Testis (tissue), 5 donors: ENCODE measurements at places on chromosomes 11 and 22.

DNA sequence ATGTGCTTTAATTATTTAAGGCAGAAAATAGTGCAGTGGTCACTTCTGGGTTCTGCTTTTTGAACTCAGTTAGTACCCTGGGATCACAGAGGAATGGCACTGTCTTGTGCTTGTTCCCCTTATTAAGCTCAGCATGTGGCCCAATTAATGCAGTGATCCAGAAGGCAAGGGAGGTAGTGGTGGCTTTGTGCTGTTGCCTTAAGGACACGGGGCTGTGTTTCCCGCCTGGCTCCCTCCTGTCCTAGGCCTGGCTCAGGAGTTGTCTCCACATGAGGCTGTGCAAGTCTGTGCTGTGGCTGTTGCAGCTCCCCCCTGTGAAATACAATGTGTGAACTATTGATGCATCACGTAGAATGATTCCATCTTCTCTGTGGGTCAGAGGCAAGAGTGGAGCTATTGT is 49.2 kb upstream of the CABP7 start:
- H3K4me3 ChIP-seq = no peak overlapping the region
- H3K27me3 ChIP-seq = no peaks in the 10 kb centered on the region
- H3K4me1 ChIP-seq = no peaks in the 10 kb centered on the region
- DNase-seq = no peak
- H3K27ac ChIP-seq = no peak overlapping the region

- no peak for DNase-seq
- no peaks in the 10 kb centered on the region for H3K4me1 ChIP-seq
- no peak overlapping the region for H3K27ac ChIP-seq
- no peaks in the 10 kb centered on the region for H3K36me3 ChIP-seq
These were observed 187.6 kb upstream of the ANO3 start for GRCh38 chr11:26144291-26144690.

DNA sequence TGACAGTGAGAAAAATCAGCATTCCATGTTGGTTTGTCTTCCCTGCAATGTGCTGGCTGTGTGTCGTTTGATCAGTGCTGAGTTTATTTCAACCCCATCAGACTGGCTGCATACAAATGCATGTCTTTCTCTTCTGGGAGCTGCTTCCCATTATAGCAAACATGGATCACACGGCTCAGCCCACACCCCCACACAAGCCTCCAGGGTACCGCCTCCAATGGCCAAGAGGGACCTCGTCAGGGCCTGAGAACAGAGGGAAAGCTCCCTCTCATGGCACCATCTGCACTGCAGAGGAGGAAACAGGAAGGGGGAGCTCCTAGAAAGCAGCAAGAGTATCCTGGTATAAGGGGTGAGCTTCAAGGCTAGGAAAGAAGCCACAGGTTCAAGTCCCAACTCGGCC is 214.2 kb downstream of the LARGE1 start:
- H3K4me1 ChIP-seq = no peaks in the 10 kb centered on the region
- no peaks in the 10 kb centered on the region for H3K27me3 ChIP-seq

GRCh38 chr11:534396-535209 is 773 bp downstream of the HRAS start:
- no peaks in the 10 kb centered on the region for H3K36me3 ChIP-seq
- DNase-seq = peak; percentile 46
- peak overlapping the region; percentile 44 for H3K27ac ChIP-seq
- peak overlapping the region; percentile 60 for H3K4me3 ChIP-seq

DNA sequence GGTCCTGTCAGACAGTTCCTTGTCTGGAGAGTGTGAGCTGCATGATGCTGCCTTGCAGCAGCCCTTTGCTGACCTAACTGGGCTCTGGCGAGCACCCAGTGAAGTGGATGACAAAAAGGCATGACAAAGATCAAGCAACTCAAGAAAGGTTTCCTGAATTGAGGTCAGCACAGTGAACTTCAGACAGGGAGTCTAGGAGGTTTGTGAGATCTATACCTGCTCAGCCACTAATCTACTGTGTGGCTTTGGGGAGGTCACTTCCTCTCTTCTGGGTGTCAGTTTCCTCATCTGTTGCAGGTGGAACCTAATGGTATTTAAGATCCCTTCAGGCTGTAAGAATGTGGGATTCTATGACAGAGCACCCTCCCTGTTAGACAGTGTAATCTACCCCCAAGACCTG is 213.9 kb upstream of the NARS2 start:
- no peaks in the 10 kb centered on the region for H3K27me3 ChIP-seq
- H3K27ac ChIP-seq = no peak overlapping the region
- no peaks in the 10 kb centered on the region for H3K36me3 ChIP-seq

- H3K27ac ChIP-seq = no peak overlapping the region
- H3K27me3 ChIP-seq = no peaks in the 10 kb centered on the region
- no peak for DNase-seq
- H3K4me3 ChIP-seq = no peak overlapping the region
- H3K36me3 ChIP-seq = no peaks in the 10 kb centered on the region
These were observed 17.7 kb downstream of the CYTH4 start for GRCh38 chr22:37299969-37300509.

GRCh38 chr22:39428597-39429071 is 28.2 kb upstream of the MGAT3 start:
- H3K27me3 ChIP-seq = no peaks in the 10 kb centered on the region
- no peak overlapping the region for H3K27ac ChIP-seq
- H3K4me3 ChIP-seq = no peak overlapping the region
- no peak for DNase-seq
- peaks cover 7% of the 10 kb centered on the region for H3K36me3 ChIP-seq

- no peak overlapping the region for H3K4me3 ChIP-seq
These were observed 42.8 kb downstream of the WNT7B start for GRCh38 chr22:45934168-45934564.

GRCh38 chr11:92536883-92537282 is 312.3 kb downstream of the FAT3 start:
- DNase-seq = no peak
- H3K4me3 ChIP-seq = no peak overlapping the region
- H3K27ac ChIP-seq = no peak overlapping the region
- no peaks in the 10 kb centered on the region for H3K4me1 ChIP-seq
- no peaks in the 10 kb centered on the region for H3K36me3 ChIP-seq

DNA sequence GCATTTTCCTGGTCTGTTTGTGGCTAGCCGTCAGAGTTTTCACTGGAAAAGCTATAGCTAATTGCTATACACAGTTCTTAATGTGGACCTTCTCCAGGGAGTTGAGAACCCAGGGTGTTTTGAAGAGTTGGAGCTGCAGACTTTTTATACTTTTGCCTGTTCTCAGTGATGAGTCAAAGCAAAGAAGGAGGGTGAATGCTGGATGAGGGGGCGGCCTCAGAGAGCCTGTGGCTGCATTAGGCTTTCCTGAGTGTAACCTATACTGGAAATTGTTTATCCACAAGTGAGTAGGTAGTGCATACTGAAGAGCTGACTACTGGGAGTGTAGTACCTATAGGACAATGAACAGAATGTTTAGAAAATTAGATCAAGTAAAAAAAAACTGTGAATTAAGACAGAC is 79.7 kb upstream of the HORMAD2 start:
- H3K4me1 ChIP-seq = peaks cover 6% of the 10 kb centered on the region
- no peak overlapping the region for H3K27ac ChIP-seq
- DNase-seq = no peak
- no peaks in the 10 kb centered on the region for H3K27me3 ChIP-seq

DNA sequence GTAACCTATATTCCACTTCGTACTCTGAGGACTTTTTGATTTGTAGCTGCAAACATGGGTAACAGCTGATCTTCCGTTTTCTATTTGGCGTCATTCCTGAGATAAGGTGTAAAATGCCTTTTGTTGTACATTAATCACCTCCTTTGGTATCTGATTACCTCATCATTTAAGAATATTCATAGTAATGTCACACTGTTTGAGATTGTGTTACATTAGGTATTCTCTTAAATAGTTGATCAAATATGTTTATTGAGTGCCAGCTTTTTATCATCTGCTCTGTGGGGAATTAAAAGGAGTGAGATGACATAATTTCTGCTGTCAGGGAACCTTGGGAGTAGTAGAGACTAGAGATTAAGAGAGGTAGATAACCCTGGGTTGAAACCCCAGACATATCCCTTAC is 5.9 kb downstream of the NCAM1 start:
- no peaks in the 10 kb centered on the region for H3K27me3 ChIP-seq
- no peak for DNase-seq
- H3K4me3 ChIP-seq = no peak overlapping the region
- no peak overlapping the region for H3K27ac ChIP-seq
- H3K36me3 ChIP-seq = no peaks in the 10 kb centered on the region

- no peaks in the 10 kb centered on the region for H3K27me3 ChIP-seq
- no peak for DNase-seq
These were observed 37.4 kb downstream of the CSRP3 start for GRCh38 chr11:19164230-19164855.

DNA sequence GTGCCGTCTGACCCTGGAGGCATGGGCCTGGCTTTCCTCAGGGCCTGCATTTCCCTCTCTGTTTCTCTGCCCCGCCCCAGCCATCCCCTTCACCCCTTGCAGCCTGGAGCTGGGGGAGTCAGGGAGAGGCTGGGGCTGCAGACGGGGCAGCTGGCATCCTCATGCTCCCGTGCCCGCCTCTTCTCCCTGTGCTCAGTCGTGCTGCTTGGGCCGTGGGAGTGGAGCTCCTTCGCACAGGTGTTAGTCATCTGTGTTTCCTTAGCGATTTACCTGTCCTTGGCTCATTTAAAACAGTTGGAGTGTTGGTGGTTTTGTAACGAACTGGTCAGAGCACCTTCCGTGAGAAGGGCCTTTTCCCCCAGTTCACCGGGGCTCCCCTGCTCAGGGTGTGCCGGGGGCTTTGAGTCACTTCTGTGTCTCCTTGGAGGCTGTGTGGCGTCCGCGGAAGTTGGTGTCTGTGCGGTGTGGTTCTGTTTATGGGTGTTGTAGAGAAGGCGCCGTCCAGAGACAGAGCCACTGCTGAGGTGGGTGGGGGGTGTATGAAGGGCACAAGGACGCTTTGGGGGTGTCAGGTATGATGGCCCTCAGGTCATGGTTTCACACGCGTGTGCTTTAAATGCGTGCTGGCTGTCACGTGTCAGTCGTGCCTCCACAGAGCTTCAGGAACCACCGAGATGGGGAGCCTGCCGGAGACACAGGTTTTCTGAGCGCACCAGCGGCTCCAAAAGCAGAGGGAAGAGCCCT is 19.5 kb downstream of the BRSK2 start:
- no peak overlapping the region for H3K27ac ChIP-seq
- no peak for DNase-seq
- H3K4me3 ChIP-seq = no peak overlapping the region
- H3K36me3 ChIP-seq = no peaks in the 10 kb centered on the region

DNA sequence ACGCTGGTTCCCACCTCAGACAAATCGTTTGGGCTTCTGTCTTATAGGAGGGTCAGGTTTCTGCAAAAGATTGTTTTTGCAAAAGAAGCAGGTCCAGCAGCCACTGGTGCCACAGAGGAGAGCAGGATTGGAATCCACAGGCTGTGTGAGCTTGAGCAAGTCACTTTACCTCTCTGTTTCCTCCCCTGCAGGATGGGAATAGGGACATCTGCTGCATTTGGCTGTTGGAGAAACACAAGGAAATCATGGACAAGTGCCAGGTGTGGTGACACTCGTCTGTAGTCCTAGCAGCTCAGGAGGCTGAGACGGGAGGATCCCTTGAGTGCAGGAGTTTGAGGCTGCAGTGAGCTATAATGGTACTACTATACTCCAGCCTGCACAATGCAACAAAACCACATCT is 422.6 kb downstream of the MN1 start:
- no peak overlapping the region for H3K4me3 ChIP-seq
- H3K27ac ChIP-seq = no peak overlapping the region
- H3K4me1 ChIP-seq = peaks cover 4% of the 10 kb centered on the region

DNA sequence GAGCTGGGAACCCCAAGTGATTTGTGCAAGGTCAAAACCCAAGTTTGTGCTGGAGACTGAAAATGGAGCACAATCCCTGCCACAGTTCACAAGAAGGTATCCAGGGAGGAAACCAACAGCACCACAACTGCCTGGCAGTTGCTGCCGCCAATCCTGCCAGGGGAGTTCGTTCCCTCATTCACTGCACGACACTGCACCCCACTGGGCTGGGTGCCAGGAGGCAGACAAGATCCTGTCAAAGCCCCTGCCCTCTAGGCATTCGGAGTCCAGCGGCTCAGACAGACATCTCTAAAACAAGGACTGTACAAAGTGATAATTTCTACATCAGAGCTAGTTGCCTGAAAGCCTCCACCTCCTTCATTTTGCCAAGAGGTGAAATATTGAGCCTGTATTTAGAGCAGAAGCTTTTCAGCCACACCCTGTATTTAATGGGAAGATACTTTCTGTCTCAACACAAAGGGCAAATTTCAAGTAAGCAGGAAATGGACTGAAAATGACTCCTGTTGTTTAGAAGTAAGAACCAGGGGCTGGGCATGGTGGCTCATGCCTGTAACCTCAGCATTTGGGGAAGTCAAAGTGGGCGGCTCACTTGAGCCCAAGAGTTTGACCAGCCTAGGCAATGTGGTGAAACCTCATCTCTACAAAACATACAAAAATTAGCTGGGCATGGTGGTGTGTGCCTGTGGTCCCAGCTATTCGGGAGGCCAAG is 277.4 kb upstream of the NARS2 start:
- no peaks in the 10 kb centered on the region for H3K36me3 ChIP-seq
- no peak overlapping the region for H3K27ac ChIP-seq
- no peak overlapping the region for H3K4me3 ChIP-seq
- H3K27me3 ChIP-seq = no peaks in the 10 kb centered on the region
- no peaks in the 10 kb centered on the region for H3K4me1 ChIP-seq

GRCh38 chr11:79047321-79047720 is 393.5 kb downstream of the TENM4 start:
- no peaks in the 10 kb centered on the region for H3K36me3 ChIP-seq
- H3K4me3 ChIP-seq = no peak overlapping the region
- H3K4me1 ChIP-seq = no peaks in the 10 kb centered on the region
- no peak for DNase-seq
- no peaks in the 10 kb centered on the region for H3K27me3 ChIP-seq

GRCh38 chr11:133977067-133977677 is 20.4 kb upstream of the IGSF9B start:
- no peak for DNase-seq
- H3K36me3 ChIP-seq = no peaks in the 10 kb centered on the region
- no peaks in the 10 kb centered on the region for H3K4me1 ChIP-seq
- H3K27ac ChIP-seq = no peak overlapping the region
- no peak overlapping the region for H3K4me3 ChIP-seq

DNA sequence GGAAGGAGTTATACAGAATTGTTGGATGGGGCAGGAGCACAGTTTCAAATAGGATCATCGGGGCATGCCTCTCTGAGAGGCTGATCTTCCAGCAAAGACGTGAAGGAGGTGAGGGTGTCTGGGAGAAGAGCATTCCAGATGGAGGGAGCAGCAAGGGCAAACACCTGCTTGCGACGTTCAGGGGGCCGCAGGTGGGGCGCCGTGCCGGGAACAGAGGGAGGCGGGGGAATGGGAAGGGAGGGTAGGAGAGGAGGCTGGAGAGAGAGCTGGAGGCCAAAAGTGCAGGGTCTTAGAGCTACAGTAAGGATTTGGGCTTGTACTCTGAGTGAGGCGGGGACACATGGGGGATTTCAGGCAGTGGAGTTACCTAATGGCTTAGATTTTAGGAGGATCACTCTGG is 13.6 kb downstream of the APOL5 start:
- H3K4me3 ChIP-seq = no peak overlapping the region
- peaks cover 9% of the 10 kb centered on the region for H3K4me1 ChIP-seq
- no peaks in the 10 kb centered on the region for H3K36me3 ChIP-seq
- DNase-seq = no peak
- H3K27ac ChIP-seq = no peak overlapping the region

GRCh38 chr11:32279672-32280071 is 155.7 kb downstream of the WT1 start:
- H3K27me3 ChIP-seq = no peaks in the 10 kb centered on the region
- no peak overlapping the region for H3K4me3 ChIP-seq
